T-helper 2 cell (primary cell): ENCODE measurements at places on chromosomes 13 and 19.
A peak's percentile ranks its signal among the peaks of the same experiment; 100 is the strongest.

GRCh38 chr13:97112446-97113152 lies 109.5 kb upstream of the MBNL2 start:
- no peak for DNase-seq

- DNase-seq: no peak
Measured at GRCh38 chr19:58350001-58350861, 3.1 kb downstream of the A1BG start.

DNA sequence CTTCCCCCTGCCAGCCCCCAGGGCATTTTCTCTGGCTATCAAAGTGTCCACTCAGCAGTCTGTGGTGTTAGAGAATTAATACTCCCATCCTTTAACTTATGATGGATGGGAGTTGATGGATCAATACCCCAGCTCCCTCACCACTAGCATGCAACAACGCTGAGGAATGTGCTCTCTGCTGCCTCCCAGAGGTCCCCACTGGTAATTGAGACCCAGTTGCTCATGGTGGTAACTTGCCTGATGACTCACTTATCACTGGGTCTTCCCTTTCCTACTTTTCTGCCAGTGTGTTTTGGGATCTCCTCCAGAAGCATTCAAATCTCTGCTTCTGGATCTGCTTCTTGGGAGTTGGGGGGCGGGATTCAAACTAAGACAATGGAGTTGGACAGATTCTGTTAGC lies 20.3 kb upstream of the CACNA1A start:
- no peak for DNase-seq

- no peak for DNase-seq
Measured at GRCh38 chr19:33426621-33427361, 53.3 kb downstream of the CEBPG start.

GRCh38 chr19:41431426-41432386 lies 4.5 kb upstream of the B3GNT8 start:
- no peak for DNase-seq

GRCh38 chr19:16714702-16715287 lies 4.9 kb upstream of the NWD1 start:
- peak; percentile 45 for DNase-seq

- no peak for DNase-seq
Measured at GRCh38 chr19:4910594-4911281, 1.4 kb downstream of the UHRF1 start.
